ENCODE measurements at places on chromosomes 5 and 9.
A peak's percentile ranks its signal among the peaks of the same experiment; 100 is the strongest.

- peaks cover 6% of the 10 kb centered on the region for H3K27me3 ChIP-seq
- no peak for DNase-seq
- H3K27ac ChIP-seq = no peak overlapping the region
- no peaks in the 10 kb centered on the region for H3K36me3 ChIP-seq
- H3K4me1 ChIP-seq = no peaks in the 10 kb centered on the region
- H3K4me3 ChIP-seq = no peak overlapping the region
These were observed 18.0 kb downstream of the AQP3 start for GRCh38 chr9:33429256-33429985.

GRCh38 chr5:88049737-88050136 lies 218.9 kb downstream of the TMEM161B start:
- no peak overlapping the region for H3K4me3 ChIP-seq
- H3K27ac ChIP-seq = no peak overlapping the region
- no peaks in the 10 kb centered on the region for H3K27me3 ChIP-seq
- no peaks in the 10 kb centered on the region for H3K4me1 ChIP-seq
- no peak for DNase-seq
- H3K36me3 ChIP-seq = no peaks in the 10 kb centered on the region

- peaks cover 2% of the 10 kb centered on the region for H3K27me3 ChIP-seq
- H3K4me1 ChIP-seq = peaks cover under 1% of the 10 kb centered on the region
- H3K27ac ChIP-seq = no peak overlapping the region
- H3K4me3 ChIP-seq = no peak overlapping the region
These were observed 20.1 kb upstream of the SMARCA2 start for GRCh38 chr9:1995084-1995483.

- H3K27me3 ChIP-seq = peaks cover 1% of the 10 kb centered on the region
- no peaks in the 10 kb centered on the region for H3K4me1 ChIP-seq
- H3K36me3 ChIP-seq = no peaks in the 10 kb centered on the region
- H3K27ac ChIP-seq = no peak overlapping the region
These were observed 505.6 kb downstream of the TLE1 start for GRCh38 chr9:81183761-81184160.

DNA sequence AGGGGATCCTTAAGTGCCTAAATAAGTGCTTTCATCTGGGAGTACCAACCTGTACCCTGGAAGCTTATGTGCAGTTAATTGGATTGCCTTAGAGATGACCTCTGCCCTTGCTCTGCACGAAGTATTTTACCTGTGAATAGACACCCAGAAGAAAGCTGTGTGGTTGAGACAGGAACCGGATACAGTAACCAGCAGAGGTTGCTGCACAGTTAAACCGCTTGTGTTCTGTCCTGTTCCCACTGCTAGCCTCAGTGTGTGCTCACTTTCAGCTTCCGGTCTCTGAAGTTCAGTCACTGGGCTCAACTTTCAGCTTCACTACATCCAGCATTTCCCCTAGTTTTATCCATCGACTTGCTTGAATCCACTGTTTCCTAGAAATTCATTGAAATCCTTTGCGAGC lies 185.3 kb downstream of the FAM170A start:
- peaks cover 3% of the 10 kb centered on the region for H3K27me3 ChIP-seq
- no peaks in the 10 kb centered on the region for H3K4me1 ChIP-seq
- no peaks in the 10 kb centered on the region for H3K36me3 ChIP-seq
- H3K27ac ChIP-seq = no peak overlapping the region
- no peak overlapping the region for H3K4me3 ChIP-seq

DNA sequence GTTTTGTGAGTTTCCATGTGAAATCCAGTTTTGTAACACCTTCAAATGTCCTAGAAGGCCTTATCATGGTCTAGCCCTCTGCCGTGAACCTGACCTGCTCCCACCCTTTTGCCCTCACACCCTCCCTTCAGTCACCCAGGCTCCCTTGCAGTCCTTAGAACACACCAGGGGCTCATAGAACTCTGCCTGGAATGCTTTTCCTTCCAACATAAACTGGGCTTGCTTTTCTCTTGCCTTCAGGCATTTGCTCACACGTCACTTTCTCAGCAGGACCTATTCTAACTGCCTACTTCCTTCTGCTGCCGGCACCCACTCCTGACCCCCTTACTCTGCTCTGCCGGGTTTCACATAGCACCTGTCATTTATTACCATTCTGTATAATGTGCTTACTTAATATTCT lies 111.9 kb downstream of the PDE8B start:
- H3K27ac ChIP-seq = no peak overlapping the region
- peaks cover 3% of the 10 kb centered on the region for H3K27me3 ChIP-seq
- H3K4me1 ChIP-seq = peaks cover 2% of the 10 kb centered on the region
- H3K4me3 ChIP-seq = no peak overlapping the region

GRCh38 chr5:151139646-151140045 lies 17.9 kb downstream of the ANXA6 start:
- peaks cover 72% of the 10 kb centered on the region for H3K4me1 ChIP-seq
- H3K4me3 ChIP-seq = no peak overlapping the region
- no peak for DNase-seq
- H3K27ac ChIP-seq = peak overlapping the region; percentile 84
- H3K27me3 ChIP-seq = no peaks in the 10 kb centered on the region
- H3K36me3 ChIP-seq = peaks cover 44% of the 10 kb centered on the region

DNA sequence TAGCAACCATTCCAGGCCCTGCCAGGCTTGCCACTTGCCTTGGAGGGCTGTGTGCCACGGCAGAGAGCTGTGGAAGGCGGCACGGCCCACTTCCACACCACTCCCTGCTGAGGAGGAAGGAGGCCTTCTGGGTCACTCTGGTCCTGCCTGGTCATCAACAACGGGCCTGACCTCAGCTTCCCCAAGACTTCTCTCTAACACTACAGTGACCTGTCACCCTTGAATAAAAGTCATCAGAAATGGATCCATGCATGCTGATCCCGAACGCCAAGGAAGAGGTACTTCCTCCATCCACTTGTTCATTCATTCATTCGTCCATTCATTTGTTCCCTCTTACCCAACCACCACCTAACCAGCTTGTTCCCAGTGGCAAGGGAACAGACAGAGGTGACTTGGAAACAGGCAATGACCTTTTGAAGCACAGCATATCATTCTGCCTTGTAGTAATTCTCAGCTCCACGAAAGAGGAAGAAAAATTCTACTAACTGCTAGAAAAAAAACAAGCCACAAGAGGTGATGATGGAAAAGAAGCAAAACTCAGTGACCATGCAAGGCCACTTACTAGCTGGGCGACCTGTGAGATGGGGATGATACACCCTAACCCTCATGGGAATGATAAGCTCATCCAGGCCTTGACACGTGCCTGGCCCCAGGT lies 58.6 kb downstream of the STK10 start:
- no peak overlapping the region for H3K4me3 ChIP-seq
- peaks cover 24% of the 10 kb centered on the region for H3K36me3 ChIP-seq
- H3K4me1 ChIP-seq = peaks cover 24% of the 10 kb centered on the region
- H3K27ac ChIP-seq = peak overlapping the region; percentile 67
- DNase-seq = no peak
- no peaks in the 10 kb centered on the region for H3K27me3 ChIP-seq

Measured in memory B cell (primary cell).